Breast epithelium (tissue), 4 donors: ENCODE measurements at places on chromosomes 5 and 9. TPM values are rescaled to one million over a fixed set of nuclear protein-coding genes. Genes with fewer than 3 reads are reported as not detected.

PKD2L2 gene
- total RNA-seq = not detected

- no peak for DNase-seq
Observed at GRCh38 chr9:35035851-35036701, 36.3 kb downstream of the VCP start.

GRCh38 chr5:34533582-34534522, 122.3 kb upstream of the RAI14 start:
- DNase-seq = no peak

DNA sequence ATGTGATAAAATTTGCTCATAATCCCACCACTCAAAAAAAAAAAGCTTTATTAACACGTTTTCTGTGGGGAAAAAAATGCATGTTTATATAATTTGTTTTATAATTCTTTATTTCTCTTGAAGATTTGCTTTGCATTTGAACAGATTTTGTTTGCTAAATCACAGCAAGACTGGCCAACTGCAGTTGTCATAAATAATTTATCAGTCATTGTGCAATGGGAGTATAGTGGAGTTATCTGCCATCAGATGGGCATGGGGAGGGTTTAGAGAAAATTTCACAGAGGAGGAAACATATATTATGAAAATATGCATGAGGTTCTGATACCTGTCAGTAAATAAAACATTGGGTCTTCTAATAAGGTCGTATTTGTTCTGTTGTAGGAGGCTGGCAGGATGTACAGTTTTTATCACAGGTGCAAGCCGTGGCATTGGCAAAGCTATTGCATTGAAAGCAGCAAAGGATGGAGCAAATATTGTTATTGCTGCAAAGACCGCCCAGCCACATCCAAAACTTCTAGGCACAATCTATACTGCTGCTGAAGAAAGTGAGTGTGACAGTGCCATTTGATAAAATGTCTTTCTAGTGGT, 23.8 kb downstream of the HSDL2 start:
- DNase-seq = no peak
